ENCODE measurements at places on chromosomes 7 and 10.

DNA sequence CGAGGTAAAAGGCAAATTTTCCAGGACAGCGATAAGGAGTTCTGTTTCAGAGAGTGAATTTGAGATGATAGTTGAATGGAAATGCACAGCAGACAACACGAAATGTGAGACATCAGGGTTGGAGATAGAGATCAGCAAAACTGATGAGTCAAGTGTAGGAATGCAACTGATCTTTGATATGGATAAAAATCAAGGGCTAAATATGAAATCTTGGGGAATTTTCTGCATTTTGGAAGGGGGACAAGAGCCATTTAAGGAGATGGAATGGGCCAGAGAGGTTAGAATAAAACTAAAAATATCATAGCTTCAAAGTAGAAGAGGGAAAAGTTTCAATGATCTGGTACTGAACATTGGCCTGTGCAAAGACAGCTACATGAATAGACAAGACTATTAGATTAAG is 11.5 kb downstream of the CISD1 start:
- DNase-seq, result no peak

GRCh38 chr10:101297901-101298486 is 56.0 kb upstream of the BTRC start:
- no peak for DNase-seq

GRCh38 chr7:39304178-39304577 is 262.0 kb upstream of the YAE1 start:
- no peak for DNase-seq

DNA sequence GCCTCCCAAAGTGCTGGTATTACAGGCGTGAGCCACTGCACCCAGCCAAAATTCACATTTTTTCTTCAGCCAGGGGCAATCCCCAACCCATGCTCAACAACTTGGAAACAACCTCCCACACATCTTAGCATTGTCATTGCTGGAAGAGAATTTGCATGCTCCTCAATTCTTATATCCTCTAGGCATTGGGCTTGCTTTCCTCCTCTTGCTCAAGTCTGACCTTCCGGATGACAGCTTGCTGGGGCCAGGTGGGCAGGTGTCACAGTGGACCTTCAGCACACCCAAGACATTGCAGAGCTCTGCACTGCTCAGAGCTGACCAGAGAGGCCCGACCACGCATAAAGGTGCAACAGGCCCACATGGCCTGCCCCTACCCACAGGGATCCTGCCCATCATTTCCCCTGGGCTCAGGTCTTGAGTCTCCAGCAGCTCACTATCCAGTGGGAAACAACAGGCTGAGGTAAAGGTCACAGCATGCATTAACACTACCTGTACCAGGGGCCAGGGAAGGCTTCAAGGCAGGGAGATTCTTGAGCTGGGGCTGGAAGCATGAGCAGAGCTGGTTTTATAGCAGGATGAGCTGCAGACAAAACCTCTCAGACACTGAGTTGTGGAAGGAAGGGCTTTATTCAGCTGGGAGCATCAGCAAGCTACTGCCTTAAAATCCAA is 6.8 kb upstream of the GPR15LG start:
- no peak for DNase-seq

GRCh38 chr7:101733713-101734475 is 83.5 kb upstream of the CUX1 start:
- DNase-seq, result no peak

GRCh38 chr7:141563956-141564623 is 12.9 kb downstream of the AGK start:
- DNase-seq, result no peak

DNA sequence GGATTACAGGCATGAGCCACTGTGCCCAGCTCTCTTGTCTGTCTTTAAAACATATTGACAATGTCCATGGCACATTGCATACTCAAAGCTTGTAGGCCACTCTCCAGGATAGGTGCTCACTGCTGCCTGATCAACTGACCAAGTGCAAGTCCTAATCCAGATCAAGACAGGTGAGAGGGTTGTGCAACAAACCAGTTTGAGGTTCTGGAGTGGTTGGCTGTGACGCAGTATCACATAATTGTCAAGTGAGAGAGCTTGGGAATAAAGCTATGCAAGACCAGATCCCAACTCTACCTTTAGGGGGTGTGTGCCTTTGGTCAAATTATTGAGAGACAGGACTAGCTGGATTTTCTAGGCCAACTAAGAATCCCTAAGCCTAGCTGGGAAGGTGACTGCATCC is 43.0 kb upstream of the OPN4 start:
- DNase-seq, result no peak

- no peak for DNase-seq
Observed at GRCh38 chr10:89091496-89091895, 100.9 kb downstream of the FAS start.

GRCh38 chr7:14875941-14876587 is 26.5 kb downstream of the DGKB start:
- DNase-seq, result no peak

DNA sequence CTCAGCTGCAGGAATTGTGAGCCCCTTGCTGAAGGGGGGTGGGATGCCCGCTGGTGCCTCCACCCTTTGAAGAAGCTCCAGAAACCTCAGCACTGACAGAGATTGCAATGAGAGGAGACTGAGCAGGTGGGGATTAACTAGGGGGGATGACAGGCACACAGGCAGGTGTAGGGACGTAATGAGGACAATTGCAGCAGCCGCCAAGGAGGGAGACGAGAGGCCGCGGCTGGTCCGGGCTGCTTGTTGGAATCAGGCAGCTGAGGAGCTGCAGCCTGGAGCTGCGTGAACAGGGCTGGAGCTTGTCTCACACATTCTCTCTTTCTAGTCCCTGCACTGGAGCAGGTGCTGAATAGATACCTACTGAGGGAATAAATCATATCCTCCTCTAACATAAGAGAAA is 122.0 kb upstream of the TCERG1L start:
- no peak for DNase-seq

DNA sequence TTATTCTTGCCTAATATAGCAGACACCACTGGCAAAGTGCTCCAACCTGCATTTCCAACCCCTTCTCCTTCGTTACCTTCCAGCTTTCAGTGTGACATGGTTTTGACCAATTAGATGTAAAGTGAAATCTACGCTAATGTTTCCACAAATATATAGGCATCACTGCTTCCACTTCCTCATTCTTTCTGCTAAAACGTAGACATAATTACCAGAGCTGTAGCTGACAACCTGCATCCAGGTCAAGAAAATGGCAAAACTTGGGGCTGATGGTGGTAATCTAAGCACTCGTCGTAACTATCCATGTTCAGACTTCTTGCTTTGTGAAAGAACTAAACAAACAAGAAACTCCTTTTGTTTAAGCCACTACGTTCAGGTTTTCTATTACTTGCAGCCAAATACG is 41.8 kb upstream of the COL1A2 start:
- no peak for DNase-seq

- DNase-seq, result no peak
Observed at GRCh38 chr10:95246582-95247051, 44.2 kb downstream of the PDLIM1 start.

- DNase-seq, result no peak
Observed at GRCh38 chr10:106836933-106837663, 327.4 kb downstream of the SORCS1 start.

- DNase-seq, result no peak
Observed at GRCh38 chr10:125016123-125016522, 74.2 kb downstream of the ZRANB1 start.

- no peak for DNase-seq
Observed at GRCh38 chr7:29457141-29457561, 106.5 kb upstream of the PRR15 start.

DNA sequence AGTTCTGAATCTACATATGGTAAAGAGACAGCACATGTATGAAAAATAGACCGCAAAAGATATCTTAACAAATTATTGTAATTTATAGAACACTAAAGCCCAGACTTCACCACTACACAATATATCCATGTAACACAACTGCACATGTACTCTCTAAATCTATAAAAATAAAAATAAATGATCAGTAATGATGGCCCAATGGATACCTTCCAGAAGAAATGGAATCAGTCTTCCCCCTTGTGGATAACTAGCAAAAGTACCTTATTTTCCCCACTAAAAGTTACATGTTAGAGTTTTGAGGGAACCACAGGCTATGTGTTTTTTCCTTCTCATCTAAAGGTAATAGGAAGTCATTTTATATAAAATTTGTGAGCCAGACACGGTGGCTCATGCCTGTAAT is 25.7 kb downstream of the C7orf25 start:
- DNase-seq, result no peak

DNA sequence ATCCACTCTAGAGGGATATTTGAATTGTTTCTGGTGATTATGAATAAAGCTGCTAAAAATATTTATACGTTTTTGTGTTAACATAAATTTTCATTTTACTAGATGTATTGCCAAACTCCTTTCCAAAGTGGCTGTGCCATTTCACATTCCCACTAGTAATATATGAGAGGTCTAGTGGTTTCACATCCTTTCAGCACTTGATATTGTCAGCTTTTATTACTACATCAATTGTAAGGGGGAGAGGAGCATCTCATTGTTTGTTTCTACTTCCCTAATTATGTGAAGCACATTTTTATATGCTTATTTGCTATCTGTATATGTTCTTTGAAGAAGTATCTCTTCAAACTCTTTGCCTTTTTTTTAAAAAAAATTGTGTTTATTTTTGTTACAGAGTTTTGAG is 184.5 kb downstream of the ADK start:
- no peak for DNase-seq

- DNase-seq, result no peak
Observed at GRCh38 chr10:101797403-101798059, 14.3 kb upstream of the NPM3 start.

GRCh38 chr10:71471957-71472365 is 75.2 kb downstream of the CDH23 start:
- DNase-seq, result no peak

- no peak for DNase-seq
Observed at GRCh38 chr10:18822156-18822555, 162.9 kb downstream of the ARL5B start.

- DNase-seq, result no peak
Observed at GRCh38 chr7:37196676-37197075, 252.0 kb downstream of the ELMO1 start.

Measured in cerebellar nuclear complex (tissue), 1 donor.